ENCODE measurements at places on chromosomes 2 and 18.

GRCh38 chr2:189312643-189313042 lies 128.6 kb upstream of the WDR75 start:
- DNase-seq: no peak

DNA sequence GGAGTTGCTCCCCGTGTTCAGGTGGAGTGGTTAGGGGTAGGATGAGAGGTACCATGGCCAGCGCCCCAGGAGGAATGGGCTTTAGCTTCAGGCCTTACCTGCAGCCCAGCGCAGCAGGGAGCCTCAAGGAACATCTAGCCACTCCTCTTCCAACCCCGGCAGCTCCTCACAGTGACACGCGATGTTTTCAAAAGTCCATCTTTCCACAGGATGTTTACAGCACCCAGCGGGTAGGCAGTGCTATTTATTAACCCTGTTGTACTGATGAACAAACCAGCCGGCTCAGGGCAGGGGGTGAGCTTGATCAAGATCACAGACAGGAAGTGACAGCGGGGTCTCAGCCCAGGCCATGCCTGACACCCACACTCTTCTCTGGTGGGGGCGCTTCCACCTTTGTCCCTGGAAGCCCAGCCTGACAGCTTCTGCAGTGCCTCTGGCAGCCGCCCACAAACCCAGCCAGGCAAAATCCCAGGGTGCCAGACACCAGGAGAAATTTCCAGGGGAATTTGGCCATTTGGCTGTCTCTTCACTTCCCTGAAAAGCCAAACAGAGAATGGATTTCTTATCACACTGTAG lies 18.4 kb upstream of the PRLH start:
- no peak for DNase-seq

GRCh38 chr18:30142870-30143269 lies 899.7 kb downstream of the DSC3 start:
- DNase-seq: no peak

- DNase-seq: no peak
Measured at GRCh38 chr2:155080373-155080772, 381.9 kb downstream of the KCNJ3 start.

GRCh38 chr18:55346961-55347740 lies 240.8 kb downstream of the TCF4 start:
- DNase-seq: no peak

GRCh38 chr2:152089238-152089637 lies 9.6 kb downstream of the CACNB4 start:
- no peak for DNase-seq

- DNase-seq: no peak
Measured at GRCh38 chr2:48572816-48573215, 42.9 kb downstream of the STON1 start.
